ENCODE measurements at places on chromosomes 16 and 17.

DNA sequence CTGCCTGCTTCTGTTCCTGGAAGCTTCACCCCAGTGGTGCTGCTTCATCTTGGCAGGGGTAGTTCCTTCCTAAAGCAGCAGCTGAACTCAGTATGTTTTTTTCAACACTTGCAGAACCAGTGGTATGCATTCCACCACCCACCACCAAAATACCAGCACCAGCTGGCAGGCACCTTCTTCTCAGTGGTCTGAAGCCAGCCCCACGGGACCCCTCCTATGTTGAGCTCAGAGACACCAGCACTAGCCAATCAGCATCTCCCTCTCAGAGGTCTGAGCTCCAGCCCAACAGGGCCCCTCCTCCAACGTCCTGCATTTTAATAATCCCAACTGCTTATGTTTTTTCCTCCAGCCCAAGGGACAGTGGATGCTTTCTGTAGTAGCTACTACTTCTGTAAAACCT is 299.6 kb upstream of the CCL2 start:
- no peak for DNase-seq

DNA sequence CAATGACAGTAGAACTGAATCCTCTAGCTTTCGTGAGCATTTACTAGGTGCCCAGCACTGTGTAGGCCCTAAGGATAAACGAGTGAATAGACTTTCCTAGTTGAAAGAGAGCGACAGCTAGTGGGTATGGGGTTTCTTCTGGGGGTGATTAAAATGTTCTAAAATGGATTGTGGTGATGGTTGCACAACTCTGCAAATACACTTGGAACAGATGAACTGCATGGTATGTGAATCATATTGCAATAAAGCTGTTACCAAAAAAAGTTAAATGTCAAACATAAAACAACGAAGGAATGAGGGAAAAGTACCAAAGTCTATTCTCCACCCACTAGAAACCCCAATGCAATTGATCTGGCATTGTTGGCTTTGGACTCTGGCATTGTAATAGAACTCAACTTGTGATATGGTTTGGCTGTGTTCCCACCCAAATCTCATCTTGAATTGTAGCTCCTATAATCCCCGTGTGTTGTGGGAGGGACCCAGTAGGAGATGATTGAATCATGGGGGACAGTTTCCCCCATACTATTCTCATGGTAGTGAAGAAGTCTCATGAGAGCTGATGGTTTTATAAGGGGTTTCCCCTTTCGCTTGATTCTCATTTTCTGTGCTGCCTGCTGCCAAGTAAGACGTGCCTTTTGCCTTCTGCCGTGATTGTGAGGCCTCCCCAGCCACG is 70.5 kb downstream of the MARF1 start:
- peak; percentile 93 for DNase-seq

- no peak for DNase-seq
These were observed 721.5 kb downstream of the MAF start for GRCh38 chr16:78879011-78879410.

- no peak for DNase-seq
These were observed 13.0 kb downstream of the SHPK start for GRCh38 chr17:3622977-3623594.

- DNase-seq = peak; percentile 40
These were observed 170.3 kb downstream of the CHD9 start for GRCh38 chr16:53224951-53225533.
